Panc1 (cell line): ENCODE measurements at places on chromosomes 13 and 19. TPM values are rescaled to one million over a fixed set of nuclear protein-coding genes. Genes with fewer than 3 reads are reported as not detected.

GRCh38 chr13:101565317-101565716 lies 112.8 kb downstream of the ITGBL1 start:
- DNase-seq, result no peak

Gene SIGLEC11
- not detected for total RNA-seq

GRCh38 chr19:13633109-13633508 lies 126.8 kb upstream of the CACNA1A start:
- DNase-seq, result no peak

GRCh38 chr13:76499891-76500290 lies 386.3 kb downstream of the KCTD12 start:
- no peak for DNase-seq

Gene TTYH1
- total RNA-seq, result 0.62 TPM

DNA sequence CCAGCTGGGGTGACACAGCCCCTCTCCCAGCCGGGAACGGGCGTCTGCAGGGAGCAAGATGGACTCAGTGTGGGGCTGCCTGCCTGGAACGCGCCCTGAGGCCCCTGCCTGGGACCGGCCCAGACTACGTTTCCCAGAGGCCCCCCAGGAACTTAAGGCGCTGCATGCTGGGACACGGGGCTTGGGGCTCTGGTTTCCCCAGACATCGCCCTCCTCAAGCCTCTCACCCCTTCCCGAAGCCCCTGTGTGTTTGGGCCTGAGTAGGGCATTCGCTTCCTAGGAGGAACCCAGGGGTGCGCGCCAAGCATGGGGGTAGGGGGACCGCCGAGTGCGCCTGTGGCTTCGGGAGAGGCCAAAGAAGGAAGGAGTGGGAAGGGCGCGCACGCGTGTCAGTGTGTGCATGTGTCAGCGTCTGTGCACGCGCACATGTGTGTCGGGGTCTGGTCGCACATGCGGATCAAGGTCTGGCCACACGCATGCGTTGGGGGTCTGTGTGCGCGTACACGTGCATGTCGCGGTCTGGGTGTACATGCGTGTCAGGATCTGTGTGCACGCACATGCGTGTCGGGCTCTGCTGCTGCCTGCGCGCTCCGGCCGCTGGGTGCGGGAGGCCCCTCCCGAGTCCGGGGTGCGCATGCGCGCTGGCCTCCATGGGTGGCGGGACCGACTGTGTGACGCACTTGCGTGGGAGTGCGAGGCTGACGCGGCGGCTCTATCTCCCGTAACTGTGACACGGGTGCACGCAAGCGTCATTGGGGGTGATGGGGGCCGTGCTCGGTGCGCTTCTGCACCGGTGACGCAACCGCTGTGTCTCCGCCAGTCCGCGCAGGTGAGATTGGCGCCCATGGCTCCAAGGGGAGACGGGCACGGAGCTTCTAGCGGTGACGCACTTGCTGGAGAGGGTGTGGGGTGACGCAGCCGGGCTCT lies 16.2 kb downstream of the ZNF331 start:
- peak; percentile 51 for DNase-seq

Gene ANGPTL8
- not detected for total RNA-seq

Gene RXFP2
- total RNA-seq, result not detected

Gene C13orf46
- 2.6 TPM for total RNA-seq

Gene CGB8
- total RNA-seq, result not detected

- no peak for DNase-seq
These were observed 1.2 kb downstream of the ITPKC start for GRCh38 chr19:40717880-40718773.

GRCh38 chr19:45677351-45678230 lies 9.6 kb downstream of the GIPR start:
- DNase-seq, result no peak

GRCh38 chr13:76885203-76886004 lies 801 bp downstream of the KCTD12 start:
- no peak for DNase-seq

DNA sequence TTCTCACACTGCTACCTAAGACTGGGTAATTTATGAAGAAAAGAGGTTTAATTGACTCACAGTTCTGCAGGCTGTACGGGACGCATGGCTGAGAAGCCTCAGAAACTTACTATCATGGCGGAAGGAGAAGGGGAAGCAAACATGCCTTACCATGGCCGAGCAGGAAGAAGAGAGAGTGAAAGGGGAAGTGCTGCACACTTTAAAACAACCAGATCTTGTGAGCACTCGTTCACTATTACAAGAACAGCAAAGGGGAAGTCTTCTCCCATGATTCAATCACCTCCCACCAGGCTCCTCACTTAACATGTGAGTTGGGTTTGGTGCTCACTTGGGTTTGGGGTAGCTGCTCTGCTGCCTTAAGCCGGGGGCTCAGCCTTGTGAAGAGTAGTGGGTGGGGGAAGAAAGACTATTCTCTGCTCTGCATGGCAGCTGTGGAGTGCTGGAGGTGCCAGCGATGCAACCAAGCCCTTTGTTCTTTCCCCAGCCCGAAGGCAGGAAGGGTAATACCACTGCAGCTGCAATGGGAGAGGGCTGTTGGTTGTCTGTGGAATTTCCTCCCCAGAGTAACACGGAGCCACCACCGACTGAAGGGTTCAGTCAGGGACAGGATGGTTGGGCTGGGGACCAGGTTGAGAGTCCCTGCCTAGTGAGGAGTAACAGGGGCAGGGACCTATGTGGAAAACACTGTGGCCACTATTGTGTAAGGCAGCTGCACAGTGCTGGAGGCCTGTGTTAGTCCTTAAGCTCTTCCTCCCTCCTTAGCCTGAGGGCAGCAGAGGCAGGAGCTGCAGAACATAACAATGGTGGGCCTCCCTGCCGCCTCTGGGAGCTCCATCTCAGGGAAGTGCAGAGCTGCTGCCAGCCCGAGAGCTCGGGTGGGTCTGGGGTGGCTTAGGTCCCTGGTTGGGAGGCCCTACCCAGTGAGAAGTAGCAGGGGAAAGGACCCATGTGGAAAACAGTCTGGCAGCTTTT lies 1262.5 kb downstream of the EFNB2 start:
- no peak for DNase-seq

GRCh38 chr13:79423801-79424642 lies 18.0 kb upstream of the RBM26 start:
- DNase-seq, result no peak

- DNase-seq, result no peak
These were observed 288.7 kb downstream of the FOXO1 start for GRCh38 chr13:40377783-40378182.

DNA sequence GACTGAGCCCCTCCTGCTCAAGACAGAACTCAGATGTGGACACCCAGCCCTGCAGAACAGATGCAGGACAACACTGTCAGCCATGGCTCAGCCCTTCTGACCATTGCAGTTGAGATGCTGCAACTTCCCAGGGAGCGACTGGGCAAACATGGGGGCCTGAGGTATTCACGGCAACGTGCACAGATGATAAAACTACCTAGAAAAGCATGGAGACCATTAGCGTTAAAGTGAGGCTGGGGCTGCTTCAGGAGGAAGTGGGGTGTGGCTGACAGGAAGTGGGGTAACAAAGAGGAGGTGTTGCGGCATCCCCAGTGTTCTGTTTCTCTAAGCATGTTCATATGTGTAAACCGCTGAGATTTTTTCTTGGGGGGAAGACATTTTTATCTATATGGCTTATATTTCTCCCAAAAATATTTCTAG lies 1.3 kb upstream of the SIGLEC9 start:
- no peak for DNase-seq

GRCh38 chr19:16876904-16877361 lies 11.9 kb upstream of the F2RL3 start:
- DNase-seq, result no peak

DNA sequence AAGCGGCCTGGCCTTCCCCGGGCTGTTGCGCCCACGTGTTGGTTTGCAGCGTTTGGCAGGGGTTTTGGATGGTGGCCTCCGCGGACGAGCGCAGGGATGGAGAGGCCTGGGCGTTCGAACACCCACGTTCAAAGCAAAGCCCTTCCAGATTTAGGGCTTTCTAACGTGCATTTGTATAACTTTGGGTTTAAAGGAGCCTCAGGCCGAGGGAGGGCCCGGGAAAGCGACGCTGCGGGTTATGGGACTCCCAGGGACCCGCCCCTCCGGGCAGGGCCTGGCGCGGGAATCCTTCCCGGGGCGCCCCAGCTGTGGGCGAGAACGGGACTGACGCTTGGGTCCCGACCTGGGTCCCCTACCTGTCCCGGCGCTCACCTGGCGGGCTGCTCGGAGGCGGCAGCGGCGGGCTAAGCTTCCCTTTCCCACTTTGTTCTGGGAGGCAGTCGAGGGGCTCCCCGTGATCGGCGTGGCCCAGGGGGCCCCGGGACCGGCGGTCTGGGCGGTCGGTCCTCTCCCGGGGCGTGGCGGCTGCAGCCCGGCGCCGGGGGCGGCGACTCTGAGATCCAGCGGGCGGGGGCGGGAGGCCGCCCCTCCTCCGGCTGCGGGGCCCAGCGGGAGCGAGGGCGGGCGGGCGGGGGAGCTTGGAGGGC lies at the start of gene FBXO17:
Gene FBXO17, minus strand, starts transcription at position 529 of the 647 bp plus-strand sequence. CDS start 25,423 bp downstream, outside the sequence.
- DNase-seq, result peak; percentile 81

DNA sequence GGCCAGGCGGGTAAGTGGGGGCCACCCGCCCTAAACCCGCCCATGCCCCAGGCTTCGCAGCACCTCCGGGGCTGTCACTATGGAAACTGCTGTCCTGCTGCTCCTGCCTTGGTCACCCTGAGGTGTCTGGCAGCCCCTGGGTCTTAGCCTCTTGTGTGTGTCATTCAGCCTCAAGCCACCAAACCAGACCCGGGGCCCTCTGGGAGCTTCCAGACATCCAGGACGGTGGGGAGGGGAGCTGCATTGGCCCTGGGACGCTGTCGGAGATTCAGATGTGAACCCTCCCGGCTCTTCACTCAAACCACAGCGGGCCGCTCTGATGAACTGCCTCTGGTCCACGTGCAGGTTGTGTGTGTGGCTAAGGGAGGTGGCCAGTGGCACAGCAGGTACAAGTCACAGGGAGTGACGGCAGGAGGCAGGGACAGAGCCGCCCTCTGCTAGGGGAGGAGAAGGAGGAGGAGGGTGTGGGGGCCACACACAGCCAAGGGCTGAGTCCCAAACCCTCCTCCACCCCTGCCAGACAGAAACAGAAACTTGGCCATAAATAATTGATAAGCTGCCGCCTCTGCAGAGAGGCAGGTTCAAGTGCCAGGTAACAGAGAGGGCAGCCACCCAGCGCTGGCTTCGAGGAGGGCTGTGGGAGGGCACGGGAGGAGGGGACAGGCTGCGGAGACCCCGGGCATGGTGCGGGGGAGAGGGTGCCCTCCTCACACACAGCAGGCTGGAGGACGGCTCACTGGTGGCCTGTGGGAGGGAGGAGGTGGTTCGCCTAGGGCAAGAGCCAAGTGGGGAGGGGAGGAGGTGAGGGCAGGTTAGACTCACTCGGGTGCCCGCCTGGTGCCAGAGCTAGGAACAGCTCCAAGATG lies 8.0 kb downstream of the NANOS3 start:
- DNase-seq, result no peak

- DNase-seq, result no peak
These were observed 6.8 kb downstream of the ZNF507 start for GRCh38 chr19:32352241-32352630.

GRCh38 chr19:48623556-48624066 lies 4.3 kb downstream of the SPHK2 start:
- no peak for DNase-seq

- DNase-seq, result no peak
These were observed 25.6 kb downstream of the CCDC8 start for GRCh38 chr19:46387713-46388130.

DNA sequence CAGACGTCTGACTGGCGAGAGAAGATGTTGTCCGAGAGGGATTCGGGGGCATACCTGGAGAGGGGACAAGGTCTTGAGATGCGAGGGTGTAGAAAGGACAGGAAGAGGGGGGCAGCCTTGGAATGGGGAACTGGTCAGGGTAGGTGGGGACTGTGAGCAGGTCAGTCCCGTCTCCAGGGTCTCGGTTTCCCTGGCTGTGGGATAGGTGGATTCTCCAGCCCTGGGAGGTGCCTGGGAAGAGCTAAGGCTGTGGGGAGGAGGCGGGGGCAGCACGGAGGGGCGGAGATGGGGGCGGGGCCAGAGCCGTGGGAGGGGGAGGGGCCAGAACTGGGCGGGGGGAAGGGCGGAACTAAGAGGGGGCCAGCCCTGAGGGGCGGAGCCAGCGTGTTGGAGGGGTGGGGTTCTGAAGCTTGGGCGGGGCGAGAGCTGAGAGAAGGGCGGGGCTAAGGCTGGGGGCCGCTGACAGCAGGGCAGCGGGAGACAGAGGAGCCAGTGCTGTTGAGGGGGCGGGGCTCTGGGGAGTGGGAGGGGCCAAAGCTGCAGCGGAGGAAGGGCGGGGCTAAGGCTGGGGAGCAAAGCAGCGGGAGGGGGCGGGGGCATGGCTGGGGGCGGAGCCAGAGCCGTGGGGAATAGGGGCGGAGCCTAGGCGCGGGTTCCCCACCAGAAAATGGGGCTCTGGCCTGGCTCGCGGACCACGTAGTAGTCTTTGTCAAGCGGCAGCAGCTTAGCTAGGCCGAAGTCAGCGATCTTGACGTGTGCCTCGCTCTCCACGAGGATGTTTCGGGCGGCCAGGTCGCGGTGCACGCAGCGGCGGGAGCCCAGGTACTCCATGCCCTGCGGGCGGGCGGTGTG lies 9.5 kb upstream of the INSL3 start:
- DNase-seq, result peak; percentile 68

DNA sequence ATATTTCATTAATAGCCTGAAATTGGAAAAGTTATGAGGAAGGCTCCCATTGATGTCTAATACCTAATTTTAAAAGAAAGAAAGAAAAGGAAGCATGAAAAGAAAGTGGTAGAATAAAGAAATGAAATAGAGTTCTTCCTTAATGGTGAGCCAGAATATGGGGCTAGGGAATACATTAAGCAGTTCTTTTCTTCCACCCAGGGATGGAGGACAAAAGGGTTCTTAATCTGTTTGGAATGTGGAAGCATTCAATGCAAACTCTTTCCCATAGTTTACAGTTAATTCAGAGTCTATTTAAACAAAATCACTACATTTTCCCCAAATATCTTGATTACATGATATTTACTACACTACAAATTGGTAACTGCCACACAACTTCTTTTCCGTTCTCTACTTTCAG lies 18.4 kb upstream of the ZMYM2 start:
- no peak for DNase-seq

Gene ZNF98
- not detected for total RNA-seq

Gene HSH2D
- not detected for total RNA-seq

Gene C19orf85
- total RNA-seq, result not detected

DNA sequence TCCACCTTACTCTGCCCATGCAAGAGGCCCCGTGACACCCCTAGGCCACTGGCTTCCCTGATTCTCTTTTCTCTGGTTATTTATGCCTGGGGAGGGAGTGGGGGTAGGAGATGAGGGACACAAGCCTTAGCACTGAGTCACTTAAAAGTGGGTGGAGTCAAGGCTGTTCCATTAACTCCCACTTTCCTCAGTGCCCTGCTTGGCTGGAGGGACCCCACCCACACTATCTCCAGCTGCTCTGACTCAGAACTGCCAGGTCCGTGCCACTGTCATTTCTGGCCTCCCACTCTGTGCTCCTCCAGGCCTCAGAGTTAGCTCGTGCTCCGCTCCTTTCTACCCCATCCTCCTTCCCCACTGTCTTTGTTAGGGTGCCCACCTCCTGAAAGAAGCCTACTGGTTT lies 113.4 kb upstream of the UQCRFS1 start:
- DNase-seq, result no peak

Gene ACP5
- 0.85 TPM for total RNA-seq

DNA sequence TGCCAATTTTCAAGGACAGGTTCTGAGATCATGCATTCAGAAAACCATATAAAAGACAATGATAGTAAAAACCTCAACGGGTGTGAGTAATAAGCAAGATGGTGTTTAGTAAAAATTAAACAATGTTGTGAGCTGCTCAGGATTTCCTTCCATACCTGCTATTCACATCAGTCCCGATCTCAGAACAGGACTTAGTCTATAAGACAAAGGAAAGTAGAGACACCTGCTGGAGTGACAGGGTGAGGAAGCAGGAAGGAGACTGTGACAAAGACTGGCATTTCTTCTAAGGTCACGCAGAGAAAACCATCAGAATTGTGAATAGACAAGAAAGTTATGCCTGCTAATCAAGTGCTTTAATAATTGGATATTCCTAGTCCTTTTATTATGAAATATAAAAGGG lies 648.0 kb downstream of the DACH1 start:
- no peak for DNase-seq
